Neural crest cell (in vitro differentiated cells): ENCODE measurements at places on chromosomes 3 and 15.

DNA sequence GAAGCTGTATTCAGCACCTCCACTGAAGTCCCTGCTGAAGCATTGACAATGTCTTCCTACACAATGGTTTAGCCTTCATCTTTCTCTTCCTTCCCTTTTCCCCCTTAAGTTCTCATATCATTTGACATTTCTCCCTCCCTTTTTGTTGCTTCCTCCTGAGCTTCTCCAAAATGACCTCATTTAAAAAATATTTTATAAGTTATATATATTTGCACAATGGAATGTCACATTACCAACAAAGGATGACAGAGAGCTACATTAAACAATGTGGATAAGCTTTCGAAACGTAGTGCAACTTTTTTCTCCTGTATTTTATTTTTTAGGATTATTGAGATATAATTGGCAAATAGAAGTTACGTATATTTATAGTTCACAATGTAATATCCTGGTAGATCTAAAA lies 13.2 kb upstream of the DLG1 start:
- peaks cover 19% of the 10 kb centered on the region for H3K4me1 ChIP-seq
- H3K27ac ChIP-seq, result no peak overlapping the region
- DNase-seq, result no peak

DNA sequence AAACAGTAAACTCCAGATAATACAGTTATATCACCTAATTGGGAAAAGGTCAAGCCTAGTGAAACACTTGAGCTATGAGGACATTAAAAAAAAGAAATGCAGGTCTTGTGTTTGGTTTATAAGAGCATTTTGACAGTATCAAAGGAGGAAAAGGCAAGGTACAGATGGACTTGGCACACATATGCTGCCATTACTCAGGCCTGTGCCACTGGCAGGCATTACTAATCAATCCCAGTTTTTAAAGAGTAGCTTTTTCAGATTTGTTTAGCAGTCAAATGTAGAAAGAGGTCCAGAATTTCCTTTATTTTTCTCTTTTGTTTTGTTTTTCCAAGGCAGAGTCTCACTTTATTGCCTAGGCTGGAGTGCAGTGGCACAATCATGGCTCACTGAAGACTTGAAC lies 38.9 kb downstream of the MDFIC2 start:
- H3K36me3 ChIP-seq, result no peaks in the 10 kb centered on the region
- no peaks in the 10 kb centered on the region for H3K27me3 ChIP-seq
- H3K27ac ChIP-seq, result no peak overlapping the region
- no peak for DNase-seq
- no peak overlapping the region for H3K4me3 ChIP-seq

GRCh38 chr3:194808640-194809097 lies 123.0 kb downstream of the FAM43A start:
- H3K27ac ChIP-seq, result no peak overlapping the region
- peaks cover 1% of the 10 kb centered on the region for H3K27me3 ChIP-seq
- H3K4me3 ChIP-seq, result no peak overlapping the region
- H3K36me3 ChIP-seq, result no peaks in the 10 kb centered on the region

GRCh38 chr15:29988701-29989100 lies 94.1 kb upstream of the GOLGA8J start:
- H3K4me3 ChIP-seq, result no peak overlapping the region
- H3K36me3 ChIP-seq, result no peaks in the 10 kb centered on the region
- no peak overlapping the region for H3K27ac ChIP-seq
- peaks cover 10% of the 10 kb centered on the region for H3K4me1 ChIP-seq

- no peak for DNase-seq
- peaks cover 20% of the 10 kb centered on the region for H3K4me1 ChIP-seq
- H3K27me3 ChIP-seq, result no peaks in the 10 kb centered on the region
Measured at GRCh38 chr15:52014616-52015015, 4.4 kb upstream of the MAPK6 start.

DNA sequence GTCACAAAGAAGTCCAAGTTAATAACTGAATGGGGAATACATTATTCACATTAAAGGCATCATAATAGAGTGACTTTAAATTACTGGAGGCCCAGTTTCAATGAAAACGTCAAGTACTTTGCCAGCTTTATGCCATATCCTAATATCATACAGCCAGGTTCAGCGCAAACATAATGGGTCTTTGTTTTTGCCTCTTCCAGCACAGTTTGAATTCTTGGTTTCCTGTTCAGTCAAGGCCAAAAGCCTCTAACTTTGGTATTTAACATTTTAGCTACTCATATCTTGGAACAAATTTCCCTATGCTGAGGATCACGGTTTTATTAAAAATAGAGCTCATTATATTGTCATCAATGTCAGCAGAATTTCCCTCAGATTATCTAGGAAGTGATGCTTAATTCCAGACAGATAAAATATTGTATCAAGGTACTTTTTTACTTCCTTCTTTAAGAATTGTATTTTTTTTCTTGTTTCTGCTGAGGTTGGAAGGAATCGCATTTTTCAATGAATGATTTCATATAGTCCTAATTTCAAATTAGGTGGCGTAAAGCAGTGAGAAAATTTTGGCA lies 269.2 kb downstream of the THRB start:
- H3K36me3 ChIP-seq, result no peaks in the 10 kb centered on the region
- DNase-seq, result no peak
- H3K27me3 ChIP-seq, result no peaks in the 10 kb centered on the region
- H3K4me1 ChIP-seq, result peaks cover 33% of the 10 kb centered on the region

DNA sequence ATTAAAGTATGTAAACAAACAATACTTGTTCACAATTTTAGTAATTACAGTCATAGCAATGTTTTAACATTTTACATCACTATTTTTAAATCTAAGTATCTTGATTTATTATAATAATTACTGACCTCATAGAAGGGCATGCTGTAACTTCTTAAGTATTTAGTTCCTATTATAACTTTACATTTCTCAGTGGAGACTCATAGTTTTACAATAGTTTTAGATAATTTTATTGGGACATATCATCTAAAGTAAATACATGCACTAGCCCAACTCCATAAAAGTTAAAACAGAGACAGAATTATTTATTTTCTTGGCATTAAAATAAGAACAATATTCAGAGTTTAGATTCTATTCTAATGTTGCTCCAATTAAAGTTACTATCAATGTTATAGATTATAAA lies 466.5 kb upstream of the BCHE start:
- H3K4me1 ChIP-seq, result no peaks in the 10 kb centered on the region
- H3K27me3 ChIP-seq, result no peaks in the 10 kb centered on the region
- no peak overlapping the region for H3K4me3 ChIP-seq
- H3K36me3 ChIP-seq, result no peaks in the 10 kb centered on the region
- no peak overlapping the region for H3K27ac ChIP-seq

DNA sequence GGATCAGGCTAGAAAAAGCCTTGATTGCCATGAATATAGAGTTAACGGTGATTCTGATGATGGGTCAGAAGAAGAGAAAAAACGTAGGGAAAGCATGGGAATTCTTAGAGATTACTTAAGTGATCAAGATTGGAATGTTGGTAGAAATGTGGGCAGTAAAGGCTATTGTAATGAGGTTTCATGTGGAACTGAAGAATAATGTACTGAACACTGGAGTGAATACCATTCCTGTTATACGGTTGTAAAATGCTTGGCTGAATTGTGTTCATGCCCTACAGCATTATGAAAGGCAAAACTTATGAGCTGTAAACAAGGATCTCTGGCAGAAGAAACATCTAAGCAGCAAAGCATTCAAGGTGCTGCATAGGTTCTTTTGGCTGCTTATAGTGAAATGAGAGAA lies 414.1 kb upstream of the CBLB start:
- no peaks in the 10 kb centered on the region for H3K27me3 ChIP-seq
- H3K4me1 ChIP-seq, result no peaks in the 10 kb centered on the region
- no peak overlapping the region for H3K4me3 ChIP-seq
- H3K36me3 ChIP-seq, result no peaks in the 10 kb centered on the region
- DNase-seq, result no peak

DNA sequence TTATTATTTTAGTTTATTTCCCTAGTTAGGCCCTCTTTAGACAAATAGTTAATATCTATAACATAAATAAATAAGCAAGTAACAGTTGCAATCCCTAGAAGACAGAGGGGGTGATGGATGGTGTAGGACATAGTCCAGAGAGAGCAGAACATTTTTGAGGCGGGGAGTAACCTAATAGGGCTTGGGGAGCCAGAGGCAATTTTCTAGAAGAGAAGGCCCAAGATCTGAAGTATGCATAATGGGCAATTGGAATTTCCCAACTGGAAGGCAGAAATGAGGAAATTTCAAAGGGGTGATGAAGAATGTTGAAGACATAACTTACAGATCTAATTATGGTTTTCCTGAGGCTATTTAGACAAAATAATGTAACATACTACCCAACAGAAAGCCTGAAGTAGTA lies 525.7 kb downstream of the TUSC7 start:
- no peak for DNase-seq
- no peak overlapping the region for H3K4me3 ChIP-seq

GRCh38 chr3:125318167-125318865 lies 56.8 kb downstream of the ZNF148 start:
- no peak for DNase-seq
- peaks cover 11% of the 10 kb centered on the region for H3K36me3 ChIP-seq
- H3K4me1 ChIP-seq, result peaks cover 7% of the 10 kb centered on the region
- no peak overlapping the region for H3K27ac ChIP-seq
- no peak overlapping the region for H3K4me3 ChIP-seq

DNA sequence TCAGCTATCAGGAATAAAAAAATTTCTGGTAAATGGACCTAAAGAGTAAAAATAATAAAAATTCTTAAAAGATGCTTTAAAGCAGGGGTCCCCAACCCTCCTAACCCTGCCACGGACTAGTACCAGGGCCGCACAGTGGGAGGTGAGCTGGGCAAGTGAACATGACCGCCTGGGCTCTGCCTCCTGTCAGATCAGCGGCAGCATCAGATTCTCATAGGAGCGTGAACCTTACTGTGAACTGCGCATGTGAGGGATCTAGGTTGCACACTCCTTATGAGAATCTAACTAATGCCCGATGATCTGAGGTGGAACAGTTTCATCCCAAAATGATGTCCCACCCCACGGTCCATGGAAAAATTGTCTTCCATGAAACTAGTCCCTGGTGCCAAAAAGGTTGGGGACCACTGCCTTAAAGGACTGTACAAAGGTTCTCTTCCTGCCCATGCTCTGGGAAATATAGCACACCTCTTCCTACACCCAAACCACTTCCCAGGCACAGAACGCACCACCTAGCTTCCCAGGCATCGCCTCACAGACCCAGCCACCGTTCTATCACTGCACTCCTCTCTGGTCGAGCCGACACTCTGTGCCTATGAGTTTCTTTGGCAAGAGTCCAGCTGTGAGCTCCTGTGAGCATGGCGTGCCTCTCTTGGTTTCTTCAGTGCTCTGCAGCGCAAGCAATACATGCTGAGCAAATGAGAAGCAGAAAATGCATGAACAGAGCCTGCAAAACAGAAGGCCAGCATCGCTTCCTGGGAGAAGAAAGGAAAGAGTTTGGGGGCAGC lies 104.9 kb downstream of the OCA2 start:
- no peak overlapping the region for H3K4me3 ChIP-seq
- no peak overlapping the region for H3K27ac ChIP-seq
- no peaks in the 10 kb centered on the region for H3K4me1 ChIP-seq
- no peaks in the 10 kb centered on the region for H3K36me3 ChIP-seq

DNA sequence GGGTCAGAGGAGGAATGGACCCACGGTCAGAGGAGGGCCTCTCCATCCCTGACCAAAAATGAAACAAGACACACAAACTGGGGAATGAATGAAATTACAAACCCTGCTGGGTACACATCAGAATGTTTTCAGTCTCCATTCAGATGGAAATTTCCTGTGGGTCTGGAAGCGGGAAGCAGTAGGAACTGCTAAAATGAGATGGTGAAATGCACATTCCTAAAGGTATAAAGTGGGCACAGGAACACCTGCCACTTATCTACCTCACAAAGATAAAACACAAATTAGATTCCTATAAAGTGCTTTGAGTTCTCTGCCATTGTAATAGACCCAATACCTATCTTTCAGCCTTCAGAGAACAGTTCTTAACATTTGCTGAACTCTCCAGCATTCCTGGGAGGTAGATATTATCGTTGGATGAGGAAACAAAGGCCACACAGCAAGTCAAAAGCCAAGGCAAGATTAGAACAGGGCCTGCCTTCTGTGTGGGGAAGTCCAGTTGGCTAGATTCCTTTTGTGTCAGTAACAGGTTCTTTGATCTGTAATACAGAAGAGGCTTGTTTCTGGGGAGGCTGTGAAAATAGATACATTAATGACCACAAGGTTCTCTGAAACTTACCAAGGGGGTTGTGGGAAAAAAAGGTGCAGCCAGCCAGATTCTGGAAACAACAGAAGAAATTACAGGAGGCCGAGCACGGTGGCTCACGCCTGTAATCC lies 98.4 kb downstream of the IGF2BP2 start:
- H3K27ac ChIP-seq, result no peak overlapping the region
- no peak overlapping the region for H3K4me3 ChIP-seq
- peaks cover 50% of the 10 kb centered on the region for H3K4me1 ChIP-seq
- no peak for DNase-seq
- peaks cover 2% of the 10 kb centered on the region for H3K36me3 ChIP-seq

DNA sequence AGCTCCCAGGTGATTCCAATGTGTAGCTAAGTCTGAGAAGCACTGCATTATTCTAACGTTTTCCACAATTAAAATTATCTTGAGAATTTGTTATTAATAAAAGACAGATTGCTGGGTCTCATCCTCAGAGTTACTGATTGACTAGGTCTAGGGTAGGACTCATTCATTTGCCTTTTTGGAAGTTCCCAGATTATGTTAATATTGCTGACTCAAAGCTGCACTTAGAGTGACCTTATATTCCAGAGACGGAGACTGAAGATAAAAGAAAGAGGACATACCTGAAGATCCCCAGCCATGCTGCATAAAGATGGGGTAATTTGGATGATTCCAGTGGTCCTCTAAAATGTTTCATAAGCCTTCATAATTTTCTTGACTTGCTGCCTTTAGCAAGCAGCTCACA lies 81.8 kb downstream of the PLSCR2 start:
- no peak for DNase-seq
- no peaks in the 10 kb centered on the region for H3K36me3 ChIP-seq
- H3K27ac ChIP-seq, result no peak overlapping the region
- no peaks in the 10 kb centered on the region for H3K27me3 ChIP-seq

DNA sequence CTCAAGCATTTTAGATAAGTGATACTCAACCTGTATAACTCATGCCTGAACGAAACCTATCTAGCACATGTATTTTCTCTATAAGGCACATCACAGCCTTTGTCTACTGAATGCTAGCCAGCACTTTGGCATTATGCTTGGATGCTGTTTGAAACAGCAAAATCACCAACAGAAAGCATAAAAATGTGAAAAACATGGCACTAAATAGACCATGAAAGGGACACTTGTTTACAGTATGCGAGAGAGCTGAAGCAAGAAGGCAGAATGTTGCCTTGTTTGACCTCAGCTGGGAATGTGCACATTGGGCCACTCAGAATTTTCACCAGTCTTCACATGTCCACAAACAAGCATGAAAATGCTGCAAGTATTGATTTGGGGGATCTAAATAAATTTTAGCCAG lies 59.5 kb downstream of the MINDY2 start:
- H3K36me3 ChIP-seq, result peaks cover 6% of the 10 kb centered on the region
- no peaks in the 10 kb centered on the region for H3K27me3 ChIP-seq
- H3K4me3 ChIP-seq, result no peak overlapping the region
- no peak overlapping the region for H3K27ac ChIP-seq

GRCh38 chr3:49454458-49454857 lies 15.6 kb upstream of the DAG1 start:
- H3K4me1 ChIP-seq, result peaks cover 14% of the 10 kb centered on the region
- DNase-seq, result no peak
- H3K36me3 ChIP-seq, result no peaks in the 10 kb centered on the region
